ENCODE measurements at places on chromosomes 2 and 18.

- no peak for DNase-seq
Observed at GRCh38 chr2:201774546-201774945, 6.2 kb downstream of the ALS2 start.

DNA sequence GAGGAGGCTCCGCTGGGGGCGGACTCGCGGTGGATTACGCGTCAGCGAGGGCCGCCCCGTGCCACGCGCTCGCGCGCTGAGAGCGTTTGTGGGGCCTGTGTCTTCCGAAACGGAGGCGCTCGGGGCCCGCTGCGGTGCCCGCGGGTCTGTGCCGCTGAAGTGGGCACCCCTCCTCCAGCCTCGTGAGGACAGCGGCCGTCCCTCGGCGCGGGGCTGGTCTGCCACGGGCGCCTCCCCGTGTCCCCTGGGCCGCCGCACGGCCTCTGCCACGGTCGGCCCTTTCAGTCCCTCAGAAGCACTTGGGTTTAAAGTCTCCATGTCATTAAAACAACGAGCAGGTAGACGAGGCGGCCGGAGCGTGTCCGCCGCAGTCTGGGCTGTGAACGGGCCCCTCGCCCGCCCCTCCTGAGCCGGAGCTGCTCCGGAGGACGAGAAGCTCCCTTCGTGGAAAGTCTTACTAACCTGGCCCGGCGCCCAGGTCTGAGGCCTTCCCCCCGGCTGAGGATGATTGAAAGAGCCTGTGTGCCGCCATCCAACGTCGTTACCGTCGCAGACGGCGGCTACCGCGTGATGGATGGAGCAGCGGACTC lies 97.6 kb downstream of the NFATC1 start:
- no peak for DNase-seq

- no peak for DNase-seq
Observed at GRCh38 chr2:69890881-69891280, 2.9 kb upstream of the SNRNP27 start.

- peak; percentile 43 for DNase-seq
Observed at GRCh38 chr2:187917535-187917934, 363.3 kb upstream of the TFPI start.

- no peak for DNase-seq
Observed at GRCh38 chr2:72013726-72014125, 133.9 kb downstream of the CYP26B1 start.
